ENCODE measurements at places on chromosomes 2 and 18.

- no peak for DNase-seq
These were observed 29.9 kb downstream of the HDHD2 start for GRCh38 chr18:47120428-47120827.

DNA sequence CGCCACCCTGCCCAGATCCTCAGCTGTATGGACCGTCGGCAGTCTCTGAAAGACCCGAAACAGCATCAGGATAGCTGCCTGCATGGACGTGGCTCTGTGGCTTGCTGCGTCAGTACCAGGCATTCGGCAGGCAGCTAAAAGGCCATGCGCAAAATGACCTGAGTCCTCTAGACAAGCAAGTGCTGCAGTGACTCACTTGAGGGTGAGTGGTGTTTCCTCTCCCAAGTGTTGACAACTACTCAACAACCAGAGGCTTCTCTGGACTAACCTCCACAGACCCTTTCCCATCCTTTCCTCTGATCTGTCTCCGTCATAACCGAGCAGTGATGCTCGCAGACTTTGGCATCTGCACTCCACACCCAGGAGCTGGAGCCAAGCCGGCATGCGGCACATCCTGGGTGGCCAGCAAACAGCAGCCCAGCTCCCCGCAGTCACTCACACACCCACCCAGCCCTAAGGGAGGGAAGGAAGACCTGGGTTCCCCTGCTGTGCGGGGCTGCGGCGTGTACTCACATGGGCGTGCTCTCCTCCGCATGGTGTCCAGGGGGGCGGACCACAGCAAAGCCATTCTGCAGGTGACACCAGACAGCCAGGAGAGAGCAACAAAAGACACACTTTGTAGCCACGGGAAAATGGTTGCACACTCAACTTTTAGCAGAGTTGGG lies 239.3 kb downstream of the TWIST2 start:
- DNase-seq = no peak

GRCh38 chr2:202577250-202578183 lies 57.3 kb upstream of the FAM117B start:
- DNase-seq = no peak

DNA sequence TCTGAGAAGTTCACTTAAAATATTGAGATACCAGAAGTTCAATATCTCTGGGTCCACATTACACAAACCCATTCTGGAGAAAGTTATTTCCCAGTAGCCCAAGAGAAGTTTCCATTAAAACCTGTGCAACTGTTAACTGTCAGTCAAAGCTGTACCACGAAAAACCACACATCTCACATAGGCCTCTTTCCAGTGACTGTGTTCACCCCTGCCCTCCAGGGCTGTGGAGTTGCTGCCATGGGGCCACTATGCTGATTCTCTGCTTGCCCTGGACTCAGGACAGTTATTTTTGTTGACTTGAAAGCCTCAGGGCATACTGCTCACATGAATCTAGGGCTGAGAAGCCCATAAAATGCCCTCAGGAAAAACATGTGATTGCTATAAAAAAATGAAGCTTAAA lies 153.8 kb downstream of the PIEZO2 start:
- no peak for DNase-seq

DNA sequence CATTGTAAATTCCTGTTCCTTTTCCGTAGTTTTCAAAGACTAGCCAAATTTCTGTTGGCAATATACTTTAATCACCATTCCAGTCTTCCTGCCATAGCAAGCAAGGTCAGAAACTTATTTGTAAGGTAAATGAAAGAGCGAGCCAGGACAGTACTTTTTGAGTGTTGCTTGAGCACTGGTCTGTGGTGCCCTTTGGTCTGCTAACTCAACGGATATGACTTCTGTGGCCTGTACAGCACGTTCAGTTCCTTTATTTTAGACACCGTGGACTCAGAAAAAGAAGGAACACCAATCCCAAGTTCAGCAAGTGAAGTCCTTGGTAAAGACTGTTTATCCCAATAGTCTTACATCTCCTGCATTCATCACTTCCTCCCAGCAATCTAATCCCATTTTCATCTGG lies 166.3 kb downstream of the MYO1B start:
- no peak for DNase-seq

GRCh38 chr2:226984750-226985582 lies 149.1 kb downstream of the RHBDD1 start:
- DNase-seq = peak; percentile 39

GRCh38 chr2:101427240-101427639 lies 39.9 kb upstream of the CREG2 start:
- no peak for DNase-seq

GRCh38 chr2:162769066-162769465 lies 69.5 kb downstream of the KCNH7 start:
- DNase-seq = no peak

- no peak for DNase-seq
These were observed 92.3 kb downstream of the RAB3GAP1 start for GRCh38 chr2:135144343-135144742.

DNA sequence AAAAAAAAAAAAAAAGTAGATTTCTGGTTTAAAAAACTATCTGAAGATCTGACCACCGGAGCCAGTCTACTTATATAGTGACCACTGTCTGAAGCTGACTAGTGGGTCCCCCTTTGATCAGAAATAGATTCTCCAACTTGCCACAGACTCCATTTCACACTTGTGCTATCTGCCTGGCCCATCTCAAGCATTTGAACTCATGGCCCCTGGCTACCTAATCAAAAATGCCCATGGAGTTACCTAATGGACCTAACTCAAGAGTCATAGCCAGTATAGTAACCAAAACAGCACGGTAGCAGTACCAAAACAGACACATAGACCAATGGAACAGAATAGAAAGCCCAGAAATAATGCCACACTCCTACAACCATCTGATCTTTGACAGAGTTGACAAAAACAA lies 17.0 kb upstream of the ATL2 start:
- no peak for DNase-seq

GRCh38 chr2:111652038-111652437 lies 232.0 kb downstream of the ANAPC1 start:
- DNase-seq = no peak

- DNase-seq = no peak
These were observed 102.9 kb downstream of the CDC42EP3 start for GRCh38 chr2:37568565-37568964.

DNA sequence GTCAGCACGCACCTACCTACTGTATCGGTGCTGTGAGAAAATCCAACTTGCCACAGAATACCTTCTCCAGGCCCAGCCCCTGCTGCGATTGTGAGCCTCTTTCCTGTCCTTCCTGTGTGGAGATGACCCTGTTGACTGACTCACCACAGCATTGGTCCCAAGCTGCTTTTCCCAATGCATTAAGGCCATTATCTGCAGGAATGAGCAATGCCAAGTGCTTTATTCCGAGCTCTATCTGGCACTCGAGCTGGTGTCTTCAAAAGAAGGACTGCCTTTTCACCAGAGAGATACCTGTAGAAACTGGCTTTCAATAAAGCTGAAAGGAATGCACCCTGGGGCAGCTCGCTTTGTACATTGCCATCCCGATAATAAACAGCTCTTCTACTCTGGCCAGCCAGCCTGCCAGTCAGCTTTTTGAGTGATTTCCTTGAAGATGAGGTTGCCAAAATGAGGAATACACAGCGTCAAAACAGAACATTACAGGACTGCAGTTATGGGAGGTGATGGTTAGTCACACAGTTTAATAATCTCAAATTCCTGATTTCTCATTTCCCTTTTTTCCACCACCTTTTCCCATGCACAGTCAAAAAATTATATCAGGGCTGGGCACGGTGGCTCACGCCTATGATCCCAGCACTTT lies 8.3 kb upstream of the RNF103 start:
- DNase-seq = no peak

DNA sequence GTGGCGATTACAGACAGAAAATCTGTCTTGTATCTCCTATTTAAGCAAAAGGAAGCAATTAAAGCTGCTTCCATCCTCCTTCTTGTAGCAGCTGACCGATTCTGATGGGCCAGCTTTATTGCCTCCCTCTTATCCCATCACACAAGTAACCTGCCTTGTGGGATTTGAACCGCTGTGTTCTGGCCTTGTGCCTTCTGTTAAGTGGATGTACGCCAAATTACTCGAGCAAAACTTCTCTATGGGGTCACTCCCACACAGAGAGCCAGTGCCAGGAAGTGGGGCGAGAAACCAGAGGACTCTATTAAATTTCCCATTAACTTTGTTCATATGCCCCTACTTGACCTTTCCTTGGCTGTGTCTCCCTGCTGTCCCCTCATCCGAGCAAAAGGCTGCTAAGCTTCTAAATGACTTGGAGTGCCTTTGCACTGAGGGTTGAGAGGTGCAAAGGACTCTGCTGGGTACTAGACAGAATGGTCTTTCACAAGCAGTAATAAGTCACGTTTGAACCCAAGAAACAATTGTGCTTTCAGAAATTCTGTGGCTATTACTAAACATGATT lies 672.5 kb downstream of the MBD2 start:
- peak; percentile 31 for DNase-seq

DNA sequence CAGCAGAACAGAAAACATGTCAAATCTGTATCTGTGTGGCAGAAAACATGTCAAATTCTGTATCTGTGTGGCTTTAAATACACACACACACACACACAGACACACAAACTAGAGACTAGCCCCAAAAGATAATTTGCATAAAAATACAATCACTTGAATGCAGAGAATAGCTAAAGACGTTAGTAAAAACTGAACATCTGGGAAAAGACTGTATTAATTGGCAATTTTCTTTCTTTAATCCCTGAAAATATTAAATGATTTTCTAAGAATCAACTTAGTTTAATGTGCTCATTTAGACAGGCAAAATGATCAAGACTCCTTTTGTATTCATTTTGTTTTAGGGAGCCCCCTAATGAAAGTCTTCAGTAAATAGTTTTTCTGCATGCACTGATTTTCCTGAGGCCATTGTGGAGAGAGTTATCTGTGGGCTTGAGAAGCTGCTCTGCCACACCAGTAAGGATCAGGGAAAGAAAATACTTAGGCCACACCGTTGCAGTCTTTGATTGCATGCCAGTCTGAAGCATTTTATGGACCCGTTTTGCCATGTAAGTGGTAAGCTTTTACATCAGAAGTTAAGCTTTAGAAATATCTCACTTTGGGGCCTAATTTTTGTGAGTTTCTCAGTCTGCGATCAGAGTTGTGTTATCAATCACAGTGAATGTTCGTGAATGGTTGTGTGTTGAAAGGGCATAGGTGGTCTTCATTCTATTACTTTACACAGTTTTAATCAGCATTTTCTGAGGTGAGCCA lies 2.2 kb downstream of the SPATS2L start:
- no peak for DNase-seq

DNA sequence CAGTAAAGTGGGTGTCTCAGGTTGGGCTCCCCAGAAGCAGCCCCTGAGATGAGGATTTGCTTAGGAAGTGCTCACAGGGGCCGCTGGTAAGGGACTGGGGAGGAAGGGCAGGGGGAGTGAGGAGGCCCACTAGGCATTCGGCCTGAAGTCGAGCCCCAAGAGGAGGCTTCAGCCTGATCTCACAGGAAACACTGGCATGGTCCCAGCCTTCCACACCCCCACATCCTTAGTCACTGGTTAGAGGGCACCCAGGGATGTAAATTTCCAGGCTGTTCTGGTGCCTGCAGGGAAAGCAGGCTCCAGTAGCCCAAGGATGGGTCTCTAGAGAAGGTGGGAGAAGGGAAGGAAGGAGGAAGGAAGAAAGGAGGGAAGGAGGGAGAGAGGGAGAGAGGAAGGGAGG lies 22.4 kb upstream of the KCNK3 start:
- DNase-seq = no peak

DNA sequence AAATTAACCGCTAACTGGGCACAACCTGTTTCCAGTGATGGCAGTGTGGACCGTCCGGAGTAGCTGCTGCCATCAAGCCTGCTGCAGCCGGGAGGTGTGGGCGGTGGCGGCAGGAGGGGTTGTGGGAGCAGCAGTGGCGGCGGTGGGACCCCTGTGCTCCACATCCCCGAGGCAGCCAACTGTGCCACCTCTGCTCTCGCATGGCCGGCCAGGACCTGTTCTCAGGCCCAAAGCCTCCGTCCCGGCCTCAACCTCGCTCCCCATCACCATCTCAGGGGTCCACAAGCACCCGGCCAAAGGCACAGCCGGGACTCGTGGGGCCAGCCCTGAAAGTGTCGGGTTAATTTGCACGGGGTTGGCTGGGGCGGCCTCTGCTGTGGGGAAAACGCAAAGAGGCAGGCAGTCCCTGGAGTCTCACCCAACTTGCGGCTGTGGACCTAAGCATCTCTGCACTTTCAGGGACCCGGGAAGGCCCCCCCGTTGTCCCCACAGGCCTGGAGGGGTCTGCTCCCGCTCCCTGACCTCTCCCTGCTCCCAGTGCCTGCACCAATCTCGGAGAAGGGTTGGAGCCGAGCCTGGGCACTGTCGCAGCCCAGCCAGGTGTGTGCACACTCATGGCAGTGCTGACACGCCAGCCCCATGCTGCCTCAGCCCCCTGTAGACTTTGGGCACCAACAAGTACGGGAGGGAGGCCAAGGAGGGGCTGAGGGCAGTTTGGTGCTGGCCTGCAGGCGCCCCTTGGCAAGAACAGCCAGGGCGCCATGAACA lies 44.4 kb upstream of the PEX13 start:
- no peak for DNase-seq

- DNase-seq = no peak
These were observed 45.1 kb downstream of the TRAK2 start for GRCh38 chr2:201406077-201406662.

DNA sequence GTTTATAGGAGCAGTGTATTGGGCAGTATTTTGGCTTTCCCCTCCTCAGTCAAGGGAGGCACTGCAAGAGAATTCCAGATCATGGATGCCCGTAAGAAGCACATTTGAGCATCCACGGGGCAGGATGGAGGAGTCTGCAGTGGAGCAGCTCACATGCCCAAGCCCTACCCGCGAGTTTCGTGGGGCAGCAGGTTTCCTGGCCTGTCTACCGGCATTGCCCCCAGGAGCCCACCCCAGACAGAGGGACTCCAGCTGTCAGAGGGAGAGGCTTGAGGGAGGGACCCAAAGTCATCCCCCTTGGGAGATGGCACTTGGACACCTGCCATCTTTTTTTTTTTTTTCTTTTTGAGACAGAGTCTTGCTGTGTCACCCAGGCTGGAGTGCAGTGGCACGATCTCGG lies 31.3 kb downstream of the TMEM177 start:
- no peak for DNase-seq

GRCh38 chr2:224222291-224222690 lies 179.6 kb downstream of the FAM124B start:
- DNase-seq = no peak

GRCh38 chr2:37456479-37456878 lies 112.0 kb downstream of the QPCT start:
- DNase-seq = no peak

Data from left renal cortex interstitium (tissue), 4 donors.